Nephron progenitor cell (in vitro differentiated cells): ENCODE measurements at places on chromosomes 11 and 22.

DNA sequence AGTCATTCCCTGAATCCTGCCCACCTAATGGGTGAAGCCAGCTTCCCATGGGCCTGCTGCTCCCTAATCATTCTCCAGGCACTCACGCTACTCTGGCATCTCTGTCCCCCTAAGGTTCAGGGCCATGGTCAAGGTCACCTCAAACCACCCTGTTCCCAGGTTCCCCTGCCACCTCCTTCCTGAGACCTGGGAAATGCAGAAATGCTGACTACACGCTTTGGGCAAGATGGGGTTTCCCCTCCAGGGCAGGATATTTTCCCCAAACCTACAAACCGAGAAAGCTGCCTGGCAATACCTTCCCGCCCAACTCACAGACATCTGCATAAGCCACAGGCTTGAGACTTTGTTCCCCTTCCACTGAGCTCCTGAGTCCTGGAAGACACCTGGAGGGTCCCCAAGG lies 97.6 kb downstream of the FEZ1 start:
- DNase-seq = no peak

GRCh38 chr11:113613619-113614018 lies 92.5 kb downstream of the TMPRSS5 start:
- DNase-seq = no peak

GRCh38 chr11:100759856-100760255 lies 72.8 kb downstream of the ARHGAP42 start:
- no peak for DNase-seq

- DNase-seq = no peak
Observed at GRCh38 chr22:46354176-46354992, 18.9 kb downstream of the TRMU start.

DNA sequence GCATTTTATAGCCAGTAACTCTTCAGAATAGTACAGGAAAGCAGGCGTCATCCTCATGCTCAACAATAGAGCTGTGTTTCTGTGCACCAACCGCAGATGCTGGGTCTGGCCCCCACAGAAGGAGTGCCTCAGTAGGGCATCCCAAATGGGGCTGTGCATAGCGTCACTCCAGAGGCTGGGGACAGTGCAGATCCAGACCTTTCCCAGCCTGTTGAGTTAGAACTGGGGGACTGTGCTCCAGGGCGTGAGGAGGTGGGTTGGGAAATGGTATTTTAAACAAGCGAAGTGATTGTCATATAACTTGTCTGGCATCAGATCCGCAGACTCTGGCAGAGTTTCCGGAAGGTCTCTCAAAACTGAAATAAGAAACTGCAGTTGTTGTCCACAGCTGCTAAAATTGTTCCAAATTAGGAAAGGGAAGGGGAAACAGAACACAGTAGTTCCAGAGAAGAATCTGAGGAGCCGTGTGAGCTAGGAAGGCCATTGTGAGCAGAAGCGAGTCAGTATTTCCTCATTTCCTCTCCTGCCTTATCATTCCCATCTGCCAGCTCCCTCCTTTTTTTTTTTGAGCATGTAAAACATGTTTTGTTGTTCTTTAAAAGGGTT lies 52.2 kb downstream of the JAM3 start:
- no peak for DNase-seq

DNA sequence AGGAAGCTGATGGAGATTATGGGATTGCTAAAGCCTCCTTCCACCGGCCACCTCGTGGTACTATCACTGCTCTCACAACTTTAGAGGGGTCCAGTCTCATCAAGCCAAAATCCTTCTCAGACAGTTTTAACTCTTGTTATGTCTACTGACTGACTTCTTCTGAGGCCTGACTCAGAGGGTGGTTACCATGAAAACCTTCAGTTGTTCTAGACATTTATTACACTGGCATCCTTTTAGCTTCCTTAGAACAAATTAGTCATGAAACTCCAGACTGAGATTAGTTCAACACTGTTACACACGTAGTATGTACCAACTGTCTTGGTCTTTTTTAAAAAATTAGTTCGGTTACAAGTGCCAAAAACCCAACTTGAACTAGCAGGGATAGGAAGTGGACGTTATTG lies 7.5 kb downstream of the DIXDC1 start:
- no peak for DNase-seq

- DNase-seq = no peak
Observed at GRCh38 chr11:131582021-131582525, 211.7 kb downstream of the NTM start.

DNA sequence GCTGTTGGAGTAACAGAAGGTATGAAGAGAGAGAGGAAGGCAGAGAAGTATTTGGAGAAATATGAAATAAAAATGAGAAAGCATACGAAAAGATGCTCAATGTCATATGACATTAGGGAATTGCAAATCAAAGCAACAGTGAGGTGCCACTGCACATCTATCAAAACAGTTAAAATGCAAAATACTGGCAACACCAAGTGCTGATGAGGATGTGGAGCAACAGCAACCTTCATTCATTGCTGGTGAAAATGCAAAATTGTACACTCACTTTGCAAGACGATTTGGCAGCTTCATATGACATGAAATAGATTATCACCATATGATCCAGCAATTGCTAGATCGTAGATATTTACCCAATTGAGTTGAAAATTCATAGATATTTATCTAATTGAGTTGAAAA lies 9.4 kb upstream of the SPDYC start:
- DNase-seq = no peak

DNA sequence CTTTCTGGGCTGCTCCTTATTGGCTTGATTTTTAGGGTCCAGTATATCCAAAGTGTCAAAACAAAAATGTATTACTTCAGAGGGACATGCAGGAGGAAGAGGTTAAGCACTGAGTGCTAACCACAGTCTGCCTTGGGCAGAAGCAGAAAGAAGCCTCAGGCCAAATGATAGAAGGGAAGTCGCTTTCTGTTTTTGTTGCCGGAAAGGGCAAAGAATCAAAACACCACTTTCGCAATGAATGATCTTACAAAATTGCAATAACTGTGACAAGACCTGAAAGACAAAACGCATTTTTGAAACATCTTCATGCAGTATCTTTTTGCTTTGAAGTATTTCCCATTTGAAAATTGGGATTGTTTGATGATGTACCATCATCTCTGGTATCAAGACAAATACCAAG lies 70.1 kb upstream of the PICALM start:
- DNase-seq = no peak

DNA sequence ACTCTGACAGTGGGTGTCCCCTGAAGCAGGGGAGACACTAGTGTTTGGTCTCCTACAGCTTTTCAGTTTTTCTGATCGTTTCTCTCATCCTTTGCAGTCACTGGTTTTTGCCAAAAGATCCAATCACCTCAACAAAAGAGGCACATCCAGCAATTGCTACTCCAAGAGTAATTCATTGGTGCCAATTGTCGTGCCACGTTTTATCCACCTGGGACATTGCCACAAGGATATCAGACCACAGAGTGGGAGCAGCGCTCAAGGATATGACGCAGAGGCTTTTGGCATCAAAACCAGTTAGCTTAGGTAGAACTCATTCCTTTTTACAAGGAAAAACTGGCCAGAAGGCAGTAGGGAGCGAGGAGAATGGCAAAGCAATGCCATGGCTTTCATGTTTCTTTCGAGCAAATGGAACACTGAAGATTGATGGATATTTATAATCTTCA lies 40.9 kb upstream of the BLID start:
- DNase-seq = no peak

GRCh38 chr11:2156416-2157182 lies 4.4 kb downstream of the INS start:
- DNase-seq = peak; percentile 92

- no peak for DNase-seq
Observed at GRCh38 chr11:72712841-72713240, 38.6 kb upstream of the PDE2A start.

DNA sequence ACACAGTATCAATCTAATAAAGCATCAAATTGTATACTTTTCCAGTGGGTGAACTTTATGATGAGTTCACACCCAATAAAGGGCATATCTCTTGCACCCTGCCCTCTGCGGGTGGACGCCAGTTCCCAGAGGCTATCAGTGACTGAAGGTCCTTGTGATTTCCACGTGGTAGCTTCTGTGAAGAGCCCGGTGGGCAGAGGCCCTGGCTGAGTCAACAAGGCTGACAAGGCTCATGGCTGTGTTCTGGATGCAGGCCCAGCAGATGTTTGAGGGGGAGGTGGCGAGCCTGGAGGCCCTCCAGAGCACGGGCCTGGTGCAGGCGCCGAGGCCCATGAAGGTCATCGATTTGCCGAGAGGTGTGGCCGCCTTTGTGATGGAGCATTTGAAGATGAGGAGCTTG lies 71.4 kb downstream of the PIWIL3 start:
- no peak for DNase-seq

- DNase-seq = no peak
Observed at GRCh38 chr11:21037850-21038249, 368.5 kb downstream of the NELL1 start.

- DNase-seq = no peak
Observed at GRCh38 chr11:24375931-24376330, 120.9 kb upstream of the LUZP2 start.

GRCh38 chr11:79768343-79768742 lies 327.5 kb upstream of the TENM4 start:
- DNase-seq = no peak

DNA sequence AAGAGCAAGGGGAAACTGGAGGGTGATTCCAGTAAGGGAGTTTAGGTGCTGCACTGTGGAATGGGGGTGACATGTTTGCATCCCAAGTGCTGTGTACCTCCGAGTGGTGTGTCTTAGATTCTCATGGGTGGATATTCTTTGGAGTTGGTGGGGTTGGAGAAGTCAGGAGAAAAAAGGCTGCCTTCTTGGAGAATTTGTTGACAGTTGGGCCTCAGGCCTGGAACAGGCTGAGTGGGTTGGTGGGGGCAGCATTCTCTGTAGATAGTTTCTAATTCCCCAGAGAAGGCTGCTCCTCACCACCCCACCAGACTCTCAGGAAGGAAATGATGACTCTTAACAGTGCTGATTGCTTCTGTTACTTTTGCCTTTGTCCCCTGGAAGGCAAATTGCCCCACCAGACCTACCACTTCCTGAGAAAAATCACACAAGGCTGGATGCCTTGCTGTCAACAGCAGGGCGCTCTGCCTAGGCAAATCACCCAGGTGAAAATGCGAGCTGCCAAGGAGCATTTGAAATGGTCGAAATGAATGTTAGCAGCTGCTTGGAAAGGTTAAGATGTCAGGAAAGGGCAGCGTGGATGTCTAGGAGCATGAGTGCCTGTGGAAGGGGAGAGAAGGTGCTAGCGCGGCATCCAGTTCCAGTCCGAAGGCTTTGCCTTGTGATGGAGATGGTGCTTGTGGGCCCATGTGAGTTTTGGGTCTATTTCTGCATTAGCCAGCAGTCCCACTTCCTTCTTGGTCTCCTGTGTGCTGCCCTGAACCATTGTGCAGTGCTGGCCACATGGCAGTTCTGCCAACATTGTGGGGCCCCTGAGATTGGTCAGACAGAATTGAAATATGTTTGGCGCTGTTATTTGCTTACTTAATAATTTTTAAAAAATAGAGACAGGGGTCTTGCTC lies 29.7 kb upstream of the SORL1-AS1 start:
- DNase-seq = no peak

GRCh38 chr22:46454504-46455269 lies 82.7 kb downstream of the CELSR1 start:
- DNase-seq = no peak

DNA sequence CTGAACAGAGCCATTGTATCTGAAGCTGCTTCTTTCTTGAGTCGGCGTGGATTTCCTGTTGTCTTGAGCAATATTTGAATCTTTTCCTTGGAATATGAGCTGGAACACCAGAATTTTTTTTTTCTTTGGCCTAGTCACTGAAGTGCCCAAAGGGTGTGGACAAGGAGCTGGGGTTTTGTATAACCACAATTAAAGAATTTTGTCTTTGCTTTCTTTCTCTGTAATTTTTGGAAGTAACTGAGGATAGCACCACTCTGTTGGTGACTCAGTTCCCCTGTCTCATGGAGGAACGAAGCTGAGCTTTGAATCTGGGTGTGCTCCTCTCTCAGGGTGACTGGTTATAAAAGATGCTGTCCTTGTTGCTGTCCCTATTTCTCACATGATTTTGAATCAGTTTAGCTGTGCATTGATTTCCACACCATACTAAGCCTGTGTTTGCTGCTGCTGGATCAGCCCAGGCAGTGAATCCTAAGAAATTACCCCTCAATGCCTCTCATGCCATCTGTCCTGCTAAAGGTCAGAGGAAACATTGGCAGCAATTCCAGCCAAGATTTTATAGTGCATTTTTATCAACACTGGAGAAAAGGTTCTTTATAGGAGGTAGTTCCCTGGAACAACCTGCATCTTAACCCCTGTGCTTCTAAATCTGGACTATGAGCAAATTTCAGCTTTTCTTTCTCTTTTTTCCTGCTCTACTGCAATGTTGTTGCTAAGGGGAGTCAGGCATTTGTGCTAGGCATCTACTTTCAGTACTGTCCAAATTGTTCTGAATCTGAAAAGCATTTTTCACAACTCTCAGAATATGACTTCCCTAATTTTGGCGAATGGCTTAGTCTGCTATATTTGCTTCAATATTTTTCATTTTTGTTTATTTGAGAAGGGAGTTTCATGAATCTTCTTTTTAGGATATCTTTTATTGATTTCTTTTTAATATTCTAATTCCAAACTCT lies 540.8 kb downstream of the SOX6 start:
- no peak for DNase-seq

DNA sequence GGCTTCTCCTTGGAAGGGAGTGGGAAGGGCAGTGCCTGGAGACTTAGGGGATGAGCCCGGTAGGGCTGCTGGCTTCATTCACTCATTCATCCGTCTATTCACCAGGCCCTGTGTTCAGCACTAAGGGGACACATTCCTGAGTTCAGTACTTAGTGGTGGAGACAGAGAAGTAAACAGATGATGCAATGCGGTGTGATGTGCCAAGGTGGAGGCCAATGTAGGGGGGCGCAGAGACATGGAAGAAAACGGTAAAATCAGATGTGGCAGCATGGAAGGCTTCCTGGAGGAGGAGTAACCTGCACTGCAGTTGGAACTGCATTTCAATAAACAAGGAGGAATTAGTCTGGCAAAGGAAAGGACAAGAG lies 21.3 kb downstream of the GRIK4 start:
- DNase-seq = no peak

GRCh38 chr11:76415073-76415472 lies 29.7 kb upstream of the EMSY start:
- DNase-seq = no peak

- no peak for DNase-seq
Observed at GRCh38 chr11:34634694-34635062, 13.8 kb downstream of the EHF start.

GRCh38 chr22:17096071-17096470 lies 11.3 kb downstream of the IL17RA start:
- DNase-seq = no peak

GRCh38 chr11:112968941-112969713 lies 7.9 kb downstream of the NCAM1 start:
- no peak for DNase-seq

GRCh38 chr11:111730871-111731591 lies 35.2 kb downstream of the PPP2R1B start:
- DNase-seq = no peak
